ENCODE measurements at places on chromosomes 16 and 17.
A peak's percentile ranks its signal among the peaks of the same experiment; 100 is the strongest.

DNA sequence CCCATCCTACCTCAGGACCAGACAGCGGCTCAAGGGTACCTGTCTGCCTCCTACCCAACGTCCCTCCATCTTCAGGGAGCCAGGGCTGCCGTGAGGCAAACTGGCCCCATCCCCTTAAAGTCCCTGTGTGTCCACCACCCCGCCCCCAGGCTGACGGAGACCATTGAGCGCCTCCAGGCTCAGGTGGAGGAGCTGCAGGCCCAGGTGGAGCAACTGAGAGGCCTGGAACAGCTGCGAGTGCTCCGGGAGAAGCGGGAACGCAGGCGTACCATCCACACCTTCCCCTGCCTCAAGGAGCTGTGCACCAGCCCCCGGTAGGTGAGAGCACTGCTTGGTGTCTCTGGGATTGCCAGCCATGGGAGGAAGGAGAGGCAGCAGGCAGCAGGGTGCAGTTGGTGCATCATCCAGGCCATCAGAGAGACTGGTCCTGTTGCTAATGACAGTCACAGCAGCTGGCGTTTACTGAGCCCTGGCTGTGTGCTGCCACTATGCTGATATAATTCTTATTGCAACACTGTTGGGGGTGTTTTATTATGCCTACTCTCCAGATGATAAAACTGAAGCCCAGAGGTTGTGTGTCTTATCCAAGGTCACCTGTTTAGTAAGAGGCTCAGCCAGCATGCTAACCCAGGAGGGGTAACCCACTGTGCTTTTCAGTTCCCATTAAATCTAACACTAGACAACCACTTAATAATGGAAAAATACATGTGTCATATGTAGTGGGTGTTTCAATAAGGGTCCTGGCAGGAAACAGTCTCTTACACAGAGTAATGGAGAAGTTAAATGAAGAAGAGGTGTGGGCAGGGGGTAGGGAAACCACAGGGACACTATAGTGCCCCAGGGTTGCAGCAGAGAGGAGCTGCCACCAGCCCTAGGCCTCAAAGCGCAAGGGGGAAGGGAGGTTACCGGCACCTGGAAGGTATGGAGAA, 10.3 kb upstream of the MRPL58 start:
- DNase-seq, result no peak

GRCh38 chr16:11254913-11255736, 879 bp downstream of the SOCS1 start:
- peak; percentile 71 for DNase-seq

- DNase-seq, result no peak
These were observed 9.4 kb upstream of the SOX9 start for GRCh38 chr17:72111336-72111923.

- no peak for DNase-seq
These were observed 35.7 kb upstream of the MYLK3 start for GRCh38 chr16:46783800-46784199.

DNA sequence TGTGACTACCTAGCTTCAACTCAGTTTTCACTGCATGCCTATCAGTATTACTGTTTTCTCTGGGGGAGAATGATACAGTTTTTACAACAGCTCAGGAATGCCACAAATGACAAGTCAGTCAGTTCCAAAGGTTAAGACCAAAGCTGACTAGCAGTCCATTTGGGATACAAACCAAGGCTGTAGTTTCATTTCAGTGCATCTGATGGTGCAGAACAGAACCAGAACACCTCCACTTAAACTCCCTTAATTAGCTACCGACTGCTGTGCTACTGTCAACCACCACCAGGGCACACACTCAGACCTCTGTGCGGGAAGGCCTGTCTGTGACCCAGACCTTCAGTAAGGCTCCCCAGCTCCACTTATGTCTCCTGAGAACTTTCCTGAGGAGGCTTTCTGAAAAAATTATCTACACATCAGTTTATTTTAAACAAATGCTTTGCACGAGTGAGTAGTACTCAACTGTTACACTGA, 20.4 kb downstream of the NFE2L1 start:
- DNase-seq, result peak; percentile 48

DNA sequence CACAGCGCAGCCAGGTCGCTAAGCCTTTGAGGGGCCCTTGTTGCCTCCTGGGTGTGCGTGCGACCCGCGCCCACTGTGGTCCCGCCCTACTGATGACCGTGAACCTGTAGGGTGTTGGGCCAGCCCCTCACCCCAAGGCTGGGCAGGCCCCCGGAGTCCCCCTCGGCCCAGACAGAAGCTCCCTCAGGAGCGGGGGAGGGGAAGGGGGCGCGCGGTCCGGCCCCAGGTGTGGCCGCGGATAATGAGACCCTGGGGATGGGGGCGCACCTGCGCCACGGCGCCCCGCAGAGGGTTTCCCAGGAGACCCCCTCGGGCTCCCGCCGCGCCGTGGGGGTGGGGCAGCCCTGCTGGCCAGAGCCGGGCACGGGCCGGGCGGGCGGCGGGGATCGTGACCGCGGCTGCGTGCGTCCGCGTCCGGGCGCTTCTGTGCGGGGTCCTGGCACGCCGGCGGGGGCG, 358 bp upstream of the ARHGDIG start:
- DNase-seq, result no peak

DNA sequence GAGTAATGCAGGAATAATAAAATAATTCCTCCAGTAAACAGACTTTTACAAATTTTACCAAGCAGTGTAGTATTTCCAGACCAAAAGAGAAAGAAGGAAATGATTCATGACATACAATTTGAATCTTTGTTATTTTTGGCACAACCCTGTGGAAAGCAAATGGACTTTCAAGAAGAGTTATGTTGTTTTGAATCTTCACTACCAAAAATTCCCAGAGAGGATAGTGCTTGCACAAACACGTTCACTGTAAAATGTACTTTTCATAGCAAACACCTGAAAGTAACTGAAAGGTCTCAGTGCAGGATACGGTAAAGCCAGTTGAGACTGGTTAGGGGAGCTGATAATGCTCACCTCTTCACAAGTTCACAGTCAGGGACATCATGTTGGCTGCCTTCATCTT, 107.1 kb downstream of the USP22 start:
- DNase-seq, result peak; percentile 89

DNA sequence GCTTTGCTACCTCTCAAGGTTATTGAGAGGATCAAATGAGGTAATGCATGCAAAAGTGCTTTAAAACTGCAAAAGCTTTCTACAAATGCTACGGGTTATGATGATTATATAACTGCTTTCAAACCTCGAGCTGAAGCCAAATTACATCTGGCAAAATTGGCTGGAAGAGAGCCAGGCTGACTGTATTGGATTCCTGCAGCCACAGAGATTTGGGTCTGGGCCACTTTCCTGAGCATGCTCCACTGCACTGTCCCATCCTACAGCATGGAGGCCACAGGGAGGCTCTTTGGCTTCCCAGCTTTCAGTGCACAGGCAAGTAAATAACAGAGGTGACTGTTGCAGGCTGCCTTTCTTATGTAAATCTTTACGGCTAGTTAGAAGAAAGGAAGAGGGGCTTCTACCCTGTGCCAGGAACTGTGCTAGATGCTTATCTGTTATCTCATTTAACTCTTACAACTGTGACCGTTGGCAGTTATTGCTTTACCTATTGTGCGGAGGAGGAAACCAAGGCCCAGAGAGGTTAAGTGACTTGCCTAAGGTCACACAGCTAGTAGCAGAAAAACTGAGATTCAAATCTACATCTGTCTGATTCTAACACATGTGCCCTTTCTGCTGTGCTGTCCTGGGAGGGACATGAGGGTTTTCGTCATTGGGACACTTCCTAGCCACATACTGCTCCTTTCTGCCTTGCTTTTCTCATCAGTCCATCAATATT, 121.8 kb downstream of the SPACA3 start:
- DNase-seq, result no peak

- peak; percentile 10 for DNase-seq
These were observed 71.1 kb downstream of the RPGRIP1L start for GRCh38 chr16:53632526-53632925.

DNA sequence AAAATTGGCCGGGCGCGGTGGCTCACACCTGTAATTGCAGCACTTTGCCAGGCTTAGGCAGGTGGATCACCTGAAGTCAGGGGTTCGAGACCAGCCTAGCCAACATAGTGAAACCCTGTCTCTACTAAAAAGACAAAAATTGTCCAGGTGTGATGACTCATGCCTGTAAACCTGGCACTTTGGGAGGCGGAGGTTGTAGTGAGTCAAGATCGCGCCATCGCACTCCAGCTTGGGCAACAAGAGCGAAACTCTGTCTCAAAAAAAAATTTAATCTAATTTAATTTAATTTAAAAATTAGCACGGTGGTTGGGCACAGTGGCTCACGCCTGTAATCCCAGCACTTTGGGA, 1.6 kb upstream of the HBQ1 start:
- DNase-seq, result no peak

- no peak for DNase-seq
These were observed 19.9 kb downstream of the DHRS7C start for GRCh38 chr17:9771465-9771864.

GRCh38 chr16:65244787-65245186, 122.9 kb upstream of the CDH11 start:
- DNase-seq, result no peak

DNA sequence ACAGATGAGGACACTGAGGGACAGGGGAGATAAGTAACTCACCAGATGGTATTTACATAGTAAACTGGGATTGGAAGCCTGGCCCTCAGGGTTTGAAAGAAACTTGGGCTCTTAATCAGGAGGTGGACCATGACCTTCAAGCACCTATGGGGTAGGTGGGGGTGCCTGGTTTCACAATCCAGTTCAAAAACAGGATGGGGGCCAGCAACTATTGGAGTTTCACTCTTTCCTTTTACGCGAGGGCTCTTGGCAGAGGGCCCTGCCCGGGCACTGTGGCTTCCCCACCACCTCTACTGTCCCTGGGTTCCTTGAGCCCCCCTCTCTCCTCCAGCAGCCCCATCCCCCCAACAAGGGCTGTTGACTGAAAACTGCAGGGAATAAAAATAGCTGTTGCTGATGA, 11.3 kb upstream of the PRR29 start:
- DNase-seq, result no peak

GRCh38 chr16:27828671-27829070, 234.8 kb downstream of the GSG1L start:
- DNase-seq, result no peak

DNA sequence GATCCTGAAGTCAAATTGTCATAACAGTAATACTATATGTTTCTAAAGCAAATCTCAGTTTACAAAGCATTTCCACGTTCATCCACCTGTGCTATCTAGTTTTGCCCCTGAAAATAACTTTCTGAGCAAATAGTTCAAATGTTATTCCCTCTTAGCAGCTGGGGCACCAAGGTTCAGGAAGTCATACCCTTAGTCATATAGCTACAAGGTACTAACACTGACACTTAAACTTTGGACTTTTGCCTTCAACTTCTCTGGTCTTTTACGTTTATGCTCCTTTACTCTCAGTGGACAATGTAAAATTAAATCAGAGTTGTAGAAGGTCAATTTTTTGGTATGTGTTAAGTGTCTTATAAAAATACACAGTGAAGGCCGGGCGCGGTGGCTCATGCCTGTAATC, 33.0 kb downstream of the COX11 start:
- no peak for DNase-seq

- no peak for DNase-seq
These were observed 220.9 kb downstream of the ZNF423 start for GRCh38 chr16:49635009-49635350.

DNA sequence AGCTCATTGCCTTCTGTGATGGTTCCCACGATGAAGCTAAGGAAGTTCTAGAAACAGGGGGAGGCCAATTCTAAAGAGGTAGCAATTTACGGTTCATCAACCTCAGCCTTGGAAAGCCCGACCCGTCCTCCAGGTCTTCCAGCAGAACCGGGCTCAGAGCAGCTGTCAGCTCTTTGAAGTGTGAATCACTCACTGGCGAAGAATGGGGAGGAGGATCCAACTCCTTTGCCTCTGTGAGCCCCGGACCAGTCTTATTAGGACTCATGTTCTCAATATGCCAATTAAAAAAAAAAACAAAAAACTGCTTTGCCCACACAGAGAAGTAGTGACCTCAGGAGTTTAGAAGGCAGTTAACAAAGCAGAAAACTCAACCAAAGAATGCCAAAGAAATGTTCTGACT, 31.4 kb downstream of the STX8 start:
- no peak for DNase-seq

GRCh38 chr17:58525239-58525638, 10.8 kb upstream of the MTMR4 start:
- peak; percentile 80 for DNase-seq

GRCh38 chr16:2715064-2715463, 5.0 kb downstream of the PRSS27 start:
- DNase-seq, result no peak

- no peak for DNase-seq
These were observed 42.6 kb upstream of the RPL38 start for GRCh38 chr17:74160656-74161502.

DNA sequence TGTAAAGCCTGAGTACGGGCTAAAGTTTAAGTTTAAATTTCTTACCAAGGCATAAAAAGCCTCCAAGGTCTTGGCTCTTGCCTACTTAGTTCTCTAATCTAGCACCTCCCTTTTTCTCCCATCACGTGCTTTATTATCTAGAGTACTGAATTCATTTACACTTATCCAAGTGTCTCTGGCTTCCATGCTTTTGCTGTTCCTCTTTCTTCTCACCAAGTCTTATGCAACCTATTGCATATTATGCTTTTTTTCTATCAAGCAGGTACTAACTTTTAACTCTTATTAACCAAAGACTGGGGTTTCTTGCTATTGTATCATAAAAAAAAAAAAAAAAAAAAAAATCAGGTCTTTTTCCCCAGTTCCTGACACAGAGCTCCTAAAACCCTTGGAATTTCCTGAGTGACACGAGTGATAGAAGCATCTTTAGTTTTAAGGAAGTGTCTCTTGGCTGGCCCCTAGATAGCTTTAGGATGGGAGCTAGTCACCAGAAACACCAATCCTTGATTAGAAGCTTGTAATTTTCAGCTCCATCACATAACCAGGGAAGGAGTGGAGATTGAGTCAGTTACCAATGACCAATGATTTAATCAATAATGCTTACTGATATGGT, 44.9 kb downstream of the SSH2 start:
- no peak for DNase-seq

- DNase-seq, result peak; percentile 77
These were observed 104.3 kb downstream of the PHKB start for GRCh38 chr16:47565454-47565853.

- DNase-seq, result peak; percentile 82
These were observed 25.6 kb downstream of the SOST start for GRCh38 chr17:43732958-43733357.

DNA sequence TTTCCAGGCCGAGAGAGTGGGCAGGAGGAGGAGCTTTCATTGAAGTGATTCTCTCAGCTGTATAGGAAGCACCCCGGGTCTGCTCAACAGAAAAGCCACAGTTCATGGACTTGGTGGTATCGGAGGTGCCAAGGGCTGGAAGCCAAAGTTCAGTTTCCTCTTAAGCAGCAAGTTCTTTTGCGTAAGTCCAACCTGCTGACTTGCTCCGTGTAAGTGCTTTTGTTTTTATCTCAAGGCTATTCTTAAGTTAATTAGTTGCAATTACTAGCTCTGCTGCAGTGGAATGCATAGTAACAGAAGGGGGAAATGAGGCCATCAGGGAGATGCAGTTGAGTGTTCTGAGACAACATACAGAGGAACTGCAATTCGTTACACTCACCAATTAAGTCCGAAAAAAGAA, 44.6 kb downstream of the SMIM36 start:
- DNase-seq, result no peak
